Natural killer cell treated with Interleukin-12 subunit alpha and Interleukin-12 subunit beta and Interleukin-15 and Interleukin-18, amount 100 ng/mL, for 72 hours (primary cell): ENCODE measurements at places on chromosomes 5 and 9.

GRCh38 chr9:134591082-134591571 is 50.5 kb upstream of the COL5A1 start:
- no peaks in the 10 kb centered on the region for H3K36me3 ChIP-seq
- DNase-seq, result no peak
- H3K27me3 ChIP-seq, result no peaks in the 10 kb centered on the region
- H3K4me3 ChIP-seq, result no peak overlapping the region
- H3K4me1 ChIP-seq, result no peaks in the 10 kb centered on the region

DNA sequence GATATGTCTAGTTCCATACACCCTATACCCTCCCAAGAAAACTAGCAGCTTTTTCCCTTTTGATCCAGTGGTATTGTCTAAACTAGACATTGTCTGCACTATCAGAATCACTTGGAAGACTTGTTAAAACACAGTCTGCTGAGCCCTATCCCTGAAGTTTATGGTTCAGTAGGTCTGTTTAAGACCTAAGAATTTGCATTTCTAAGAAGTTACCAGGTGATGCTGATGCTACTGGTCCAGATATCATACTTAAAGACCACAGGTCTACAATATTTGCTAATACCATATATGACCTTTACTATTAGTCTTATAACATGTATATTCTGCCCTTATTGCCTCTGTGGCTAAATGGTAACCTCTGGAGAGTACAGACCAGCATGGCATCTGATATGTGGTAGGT is 23.3 kb downstream of the SKIC3 start:
- no peak overlapping the region for H3K4me3 ChIP-seq
- peaks cover 9% of the 10 kb centered on the region for H3K4me1 ChIP-seq
- DNase-seq, result no peak
- no peaks in the 10 kb centered on the region for H3K27me3 ChIP-seq
- no peak overlapping the region for H3K27ac ChIP-seq

DNA sequence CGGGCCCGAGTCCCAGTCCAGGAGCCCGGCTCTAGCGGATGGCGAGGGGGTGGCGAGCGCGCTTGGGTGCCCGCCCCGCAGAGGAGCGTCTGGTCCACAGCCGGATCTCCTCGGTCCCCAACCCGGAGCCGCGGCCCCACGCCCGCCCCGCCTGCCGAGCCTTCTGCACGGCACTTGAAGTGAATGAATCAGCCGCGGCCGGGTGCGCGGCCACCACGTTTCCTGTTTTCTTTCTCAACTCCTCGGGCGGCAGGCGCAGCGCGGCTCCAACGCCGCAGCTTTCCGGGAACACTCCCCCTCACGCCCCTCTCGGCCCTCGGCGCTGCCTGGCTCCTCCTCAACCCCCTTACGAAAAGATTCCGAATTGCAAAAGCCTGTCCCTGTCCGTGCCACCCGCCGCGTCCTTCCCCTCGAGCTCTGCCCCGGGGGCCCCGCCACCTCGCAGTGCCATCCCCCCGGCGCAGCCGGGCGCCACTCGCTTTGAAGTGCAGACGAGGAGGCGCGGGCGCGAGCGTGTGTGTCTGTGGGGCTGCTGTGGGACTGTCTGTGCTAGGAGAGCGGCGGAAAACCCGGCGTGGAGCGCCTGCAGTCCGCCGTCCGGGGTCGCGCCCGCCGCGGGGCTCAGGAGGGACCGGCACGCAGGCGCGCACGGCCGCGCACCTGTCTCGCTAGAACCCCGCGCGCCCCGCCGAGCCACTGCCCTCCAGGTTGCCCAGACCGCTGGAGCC is 456.6 kb downstream of the RAB3C start:
- peak overlapping the region; percentile 81 for H3K27ac ChIP-seq
- H3K36me3 ChIP-seq, result peaks cover 11% of the 10 kb centered on the region
- H3K27me3 ChIP-seq, result no peaks in the 10 kb centered on the region
- H3K4me1 ChIP-seq, result peaks cover 37% of the 10 kb centered on the region
- peak; percentile 98 for DNase-seq

- no peak for DNase-seq
- H3K4me3 ChIP-seq, result no peak overlapping the region
- H3K4me1 ChIP-seq, result no peaks in the 10 kb centered on the region
- H3K36me3 ChIP-seq, result no peaks in the 10 kb centered on the region
- H3K27ac ChIP-seq, result no peak overlapping the region
- peaks cover 13% of the 10 kb centered on the region for H3K27me3 ChIP-seq
These were observed 398.1 kb upstream of the IRX1 start for GRCh38 chr5:3197304-3198073.

- peaks cover 5% of the 10 kb centered on the region for H3K27me3 ChIP-seq
- no peak for DNase-seq
- no peak overlapping the region for H3K27ac ChIP-seq
- no peak overlapping the region for H3K4me3 ChIP-seq
- H3K36me3 ChIP-seq, result no peaks in the 10 kb centered on the region
- no peaks in the 10 kb centered on the region for H3K4me1 ChIP-seq
These were observed 129.3 kb upstream of the STC2 start for GRCh38 chr5:173457482-173457881.

- DNase-seq, result no peak
- no peaks in the 10 kb centered on the region for H3K36me3 ChIP-seq
These were observed 22.4 kb downstream of the MAP1B start for GRCh38 chr5:72129725-72130124.

DNA sequence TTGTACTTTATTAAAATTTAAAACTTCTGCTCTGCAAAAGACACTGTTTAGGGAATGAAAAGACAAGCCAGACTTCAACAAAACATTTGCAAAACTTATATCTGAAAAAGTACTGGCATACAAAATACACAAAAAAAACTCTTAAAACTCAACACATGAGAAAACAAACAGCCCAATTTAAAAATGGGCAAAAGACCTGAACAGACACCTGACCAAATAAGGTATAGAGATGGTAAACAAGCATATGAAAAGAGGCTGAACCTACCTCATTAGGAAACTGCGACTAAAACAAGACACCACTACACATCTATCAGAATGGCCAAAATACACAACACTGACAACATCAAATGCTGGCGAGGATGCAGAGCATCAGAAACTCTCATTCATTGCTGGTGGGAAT is 54.4 kb upstream of the LMX1B start:
- H3K4me3 ChIP-seq, result no peak overlapping the region
- no peaks in the 10 kb centered on the region for H3K36me3 ChIP-seq
- no peak overlapping the region for H3K27ac ChIP-seq
- H3K4me1 ChIP-seq, result no peaks in the 10 kb centered on the region
- peaks cover 24% of the 10 kb centered on the region for H3K27me3 ChIP-seq

DNA sequence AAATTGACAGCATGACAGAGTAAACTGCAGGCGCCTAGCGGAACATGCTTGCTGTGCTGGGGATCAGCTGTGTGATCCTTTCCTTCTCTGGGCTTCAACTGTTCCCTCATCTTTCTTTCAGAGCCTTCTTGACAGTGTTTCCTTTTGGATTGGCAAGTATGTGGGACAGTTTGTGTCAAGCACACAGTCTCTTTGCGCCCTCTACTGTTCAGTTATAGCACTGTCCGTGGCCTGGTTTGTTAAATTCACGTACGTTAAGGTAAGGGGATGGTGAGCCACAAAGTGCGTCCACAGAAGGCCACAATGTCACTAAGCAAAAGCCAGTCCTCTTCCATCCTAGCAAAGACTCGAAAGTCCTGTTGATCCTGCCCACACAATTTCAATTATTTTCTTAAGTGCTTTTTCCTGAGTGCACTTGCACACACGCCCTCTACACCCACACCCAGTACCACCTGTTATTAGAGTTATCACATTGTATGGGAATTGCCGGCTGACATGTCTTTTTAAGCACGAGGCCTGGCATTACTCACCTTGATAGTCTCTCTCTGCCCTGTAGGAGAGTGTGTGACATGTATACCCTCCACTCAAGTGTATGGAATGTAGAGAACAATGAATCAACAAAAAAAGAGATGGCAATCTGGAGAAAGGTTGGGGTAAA is 22.5 kb upstream of the PTPN3 start:
- DNase-seq, result no peak
- no peaks in the 10 kb centered on the region for H3K36me3 ChIP-seq
- no peak overlapping the region for H3K27ac ChIP-seq
- no peaks in the 10 kb centered on the region for H3K4me1 ChIP-seq
- no peak overlapping the region for H3K4me3 ChIP-seq

- peaks cover 10% of the 10 kb centered on the region for H3K4me1 ChIP-seq
- peak overlapping the region; percentile 76 for H3K4me3 ChIP-seq
- no peak overlapping the region for H3K27ac ChIP-seq
- DNase-seq, result no peak
These were observed 644 bp downstream of the IER5L start for GRCh38 chr9:129177443-129177790.

DNA sequence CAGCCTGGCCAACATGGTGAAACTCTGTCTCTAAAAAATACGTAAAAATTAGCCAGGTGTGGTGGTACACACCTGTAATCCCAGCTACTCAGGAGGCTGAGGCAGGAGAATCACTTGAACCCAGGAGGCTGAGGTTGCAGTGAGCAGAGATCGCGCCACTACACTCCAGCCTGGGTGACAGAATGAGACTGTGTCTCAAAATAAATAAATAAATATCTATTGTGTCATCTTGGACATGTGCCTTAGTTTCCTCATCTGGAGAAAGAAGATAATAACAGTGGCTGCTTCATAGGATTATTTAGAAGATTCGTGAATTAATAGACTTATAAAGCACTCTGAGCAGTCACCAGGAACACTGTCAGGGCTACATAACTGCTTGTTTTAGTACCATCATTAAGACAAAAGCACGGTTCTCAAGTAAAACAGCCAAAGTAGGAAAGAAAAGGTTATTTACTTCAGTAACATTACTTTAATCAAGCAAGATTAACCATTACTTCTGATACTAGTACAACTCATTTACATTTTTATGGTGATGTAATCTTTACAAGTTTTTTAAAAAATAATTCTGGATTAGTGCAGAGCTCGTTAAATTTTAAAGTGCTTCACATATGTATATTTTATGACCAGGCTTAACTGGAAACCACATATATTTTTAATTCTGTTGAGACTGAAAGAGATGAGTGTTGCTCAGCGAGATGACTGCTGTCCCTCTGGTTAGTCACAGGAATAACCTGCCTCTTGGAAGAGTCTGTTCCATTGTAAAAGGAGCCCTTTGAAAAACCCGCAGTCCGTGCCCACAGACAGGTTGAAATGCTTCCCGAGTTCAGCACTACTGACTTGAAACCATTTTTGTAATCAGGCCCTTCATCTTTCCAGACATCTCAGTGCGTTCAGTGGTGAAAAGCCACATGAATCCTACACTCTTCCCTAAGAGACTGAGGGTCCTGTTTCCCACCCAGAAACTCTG is 36.7 kb downstream of the ANKH start:
- H3K4me3 ChIP-seq, result no peak overlapping the region
- H3K36me3 ChIP-seq, result no peaks in the 10 kb centered on the region
- no peak for DNase-seq

DNA sequence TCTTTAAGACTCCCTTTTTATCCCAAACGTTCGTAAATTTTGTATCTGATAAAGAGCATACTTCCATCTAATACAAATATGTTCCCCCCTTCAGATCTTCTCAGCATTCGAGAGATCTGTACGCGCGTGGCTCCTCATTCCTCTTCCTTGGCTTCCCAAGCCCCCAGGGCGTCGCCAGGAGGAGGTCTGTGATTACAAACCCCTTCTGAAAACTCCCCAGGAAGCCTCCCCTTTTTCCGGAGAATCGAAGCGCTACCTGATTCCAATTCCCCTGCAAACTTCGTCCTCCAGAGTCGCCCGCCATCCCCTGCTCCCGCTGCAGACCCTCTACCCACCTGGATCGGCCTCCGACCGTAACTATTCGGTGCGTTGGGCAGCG is 19.9 kb downstream of the CDKN2A start:
- peak overlapping the region; percentile 68 for H3K27ac ChIP-seq
- no peak for DNase-seq
- H3K4me1 ChIP-seq, result peaks cover 24% of the 10 kb centered on the region
- H3K4me3 ChIP-seq, result peak overlapping the region; percentile 91
- H3K27me3 ChIP-seq, result peaks cover 90% of the 10 kb centered on the region

GRCh38 chr5:78647351-78647818 is 1.2 kb downstream of the LHFPL2 start:
- H3K27me3 ChIP-seq, result peaks cover 67% of the 10 kb centered on the region
- H3K4me3 ChIP-seq, result peak overlapping the region; percentile 82
- H3K36me3 ChIP-seq, result no peaks in the 10 kb centered on the region
- H3K4me1 ChIP-seq, result peaks cover 16% of the 10 kb centered on the region

DNA sequence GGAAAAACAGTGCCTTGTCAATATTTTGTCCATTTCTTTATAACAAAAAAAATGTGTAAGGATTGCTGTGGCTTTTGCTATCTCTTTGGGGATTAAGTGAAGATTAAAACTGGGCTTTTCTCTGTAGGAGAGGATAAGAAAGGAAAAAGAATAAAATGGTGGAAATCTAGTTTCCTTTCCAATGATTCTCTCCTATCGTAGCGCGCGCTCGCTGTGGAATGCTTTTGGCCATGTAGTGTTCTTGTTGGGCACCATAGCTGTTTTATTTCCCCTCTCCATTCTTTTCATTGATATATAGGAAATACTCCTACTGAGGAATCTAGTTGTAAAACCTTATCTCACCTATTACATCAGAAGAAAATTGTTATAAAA is 1.5 kb downstream of the STXBP1 start:
- H3K4me1 ChIP-seq, result peaks cover 27% of the 10 kb centered on the region
- no peak for DNase-seq
- H3K4me3 ChIP-seq, result peak overlapping the region; percentile 98
- no peaks in the 10 kb centered on the region for H3K36me3 ChIP-seq
- peaks cover 32% of the 10 kb centered on the region for H3K27me3 ChIP-seq

DNA sequence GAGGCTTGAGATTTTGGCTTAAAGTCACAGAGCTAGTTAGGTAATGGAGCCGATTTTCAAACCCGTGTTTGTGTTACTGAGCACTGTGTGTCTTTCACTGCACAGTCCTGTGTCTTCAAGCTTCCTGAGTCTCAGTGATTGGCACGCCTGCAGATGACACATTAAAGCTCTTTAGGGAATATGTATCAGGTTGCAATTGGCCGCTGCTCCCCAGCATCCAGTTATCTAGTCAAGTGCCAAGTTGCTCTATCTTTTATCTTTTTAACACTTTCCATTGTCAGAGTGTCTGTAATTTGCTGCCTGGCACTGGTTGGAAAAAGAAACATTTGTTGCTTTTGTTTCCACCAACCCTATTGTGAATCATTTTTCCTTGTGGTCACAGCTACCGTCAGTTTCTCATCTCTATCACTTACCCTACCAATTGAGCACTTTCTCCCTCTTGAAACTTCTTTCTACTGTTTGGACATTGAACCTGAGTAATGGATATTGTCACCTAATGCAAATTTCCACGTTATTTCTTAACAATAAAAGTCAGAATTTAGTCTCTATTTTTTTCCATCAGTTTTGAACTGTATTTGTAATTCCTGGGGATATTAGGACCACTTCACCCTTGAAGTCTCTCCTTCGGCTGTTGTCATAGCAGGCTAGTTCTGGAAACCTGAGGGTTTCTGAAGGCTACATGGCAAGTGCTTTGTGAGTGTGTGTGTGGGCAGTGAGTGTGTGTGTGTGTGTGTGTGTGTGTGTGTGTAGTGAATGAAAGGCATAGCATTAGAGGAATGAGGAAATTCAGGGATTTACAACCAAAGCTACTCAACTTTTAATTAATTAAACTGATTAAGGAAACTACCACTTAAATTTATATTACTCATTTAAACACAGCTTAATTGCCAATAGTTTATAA is 274.3 kb downstream of the ISL1 start:
- no peaks in the 10 kb centered on the region for H3K36me3 ChIP-seq
- H3K27me3 ChIP-seq, result no peaks in the 10 kb centered on the region
- no peak overlapping the region for H3K4me3 ChIP-seq
- H3K27ac ChIP-seq, result no peak overlapping the region

GRCh38 chr5:138033386-138033808 is 518 bp upstream of the FAM13B start:
- H3K4me3 ChIP-seq, result peak overlapping the region; percentile 99
- no peak for DNase-seq
- H3K36me3 ChIP-seq, result peaks cover 6% of the 10 kb centered on the region
- peaks cover 42% of the 10 kb centered on the region for H3K4me1 ChIP-seq
- no peaks in the 10 kb centered on the region for H3K27me3 ChIP-seq
- H3K27ac ChIP-seq, result peak overlapping the region; percentile 94
